Ecto neural progenitor cell (in vitro differentiated cells): ENCODE measurements at places on chromosomes 16 and 17.

DNA sequence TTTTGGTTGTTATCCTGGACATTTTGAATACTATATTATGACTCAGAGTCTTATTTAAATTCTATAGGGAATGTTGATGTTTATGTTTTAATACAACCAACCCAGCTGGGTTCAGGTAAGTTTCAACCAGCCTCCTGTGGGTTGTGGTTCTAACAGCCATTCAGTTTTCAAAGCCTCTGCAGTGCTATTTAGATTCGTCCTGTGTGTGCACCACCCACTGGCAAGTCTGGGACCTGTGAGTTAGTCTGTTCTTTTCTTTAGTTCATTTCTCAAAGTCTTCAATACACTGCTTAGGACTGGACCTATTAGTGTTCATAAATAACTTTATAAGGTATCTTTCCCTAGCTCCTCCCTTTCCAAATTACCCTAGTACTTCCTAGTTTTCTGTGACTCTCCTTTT is 170.6 kb downstream of the TMEM132E start:
- DNase-seq: no peak

GRCh38 chr17:79674506-79675412 is 56.0 kb upstream of the ENPP7 start:
- DNase-seq: no peak

- no peak for DNase-seq
Measured at GRCh38 chr17:351449-351738, 1.2 kb downstream of the RPH3AL start.

GRCh38 chr16:87375426-87376135 is 8.0 kb downstream of the FBXO31 start:
- DNase-seq: no peak

- DNase-seq: no peak
Measured at GRCh38 chr17:55576237-55576995, 65.2 kb upstream of the SMIM36 start.
